Kidney glomerular epithelial cell (primary cell): ENCODE measurements at places on chromosomes 5 and 9.

- peak; percentile 59 for DNase-seq
Measured at GRCh38 chr9:108439947-108440346, 415.8 kb downstream of the ACTL7B start.

DNA sequence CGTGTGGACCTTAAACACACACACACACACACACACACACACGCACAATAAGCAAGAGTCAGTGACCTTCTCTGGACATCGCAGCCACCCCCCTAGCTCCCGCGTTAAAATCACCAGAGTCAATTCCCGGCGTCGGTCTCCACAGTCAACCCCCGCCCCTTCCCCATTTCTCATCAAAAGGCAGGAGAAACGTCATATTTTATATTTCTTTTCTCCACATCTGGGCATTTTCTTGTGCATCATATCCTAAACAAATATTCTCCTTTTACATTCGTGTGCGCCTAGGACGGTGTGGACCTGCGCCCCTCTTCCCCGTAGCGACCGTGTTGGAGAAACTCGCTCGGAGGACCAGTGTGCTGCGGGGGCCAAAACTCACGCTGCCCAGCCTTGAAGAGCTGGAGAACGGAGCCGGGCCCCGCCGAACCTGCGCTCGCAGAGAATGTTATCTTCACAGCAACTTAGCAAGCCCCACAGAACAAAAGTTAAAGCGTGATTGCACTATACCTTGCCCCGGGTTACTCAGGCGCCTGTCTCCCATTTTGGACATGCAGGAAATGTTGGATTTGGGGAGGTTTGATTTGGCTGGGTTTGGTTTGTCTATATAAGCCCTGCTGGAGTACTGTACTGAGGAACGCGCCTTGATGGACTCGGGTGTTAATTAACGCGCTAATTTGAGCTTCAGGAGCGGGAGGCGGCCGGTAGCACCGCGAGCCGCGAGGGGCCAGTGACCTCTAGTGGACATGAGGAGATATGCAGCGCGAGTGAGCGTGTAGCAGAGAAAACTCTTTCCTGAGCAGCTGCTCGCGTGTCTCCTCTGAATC, 192.4 kb downstream of the MEF2C start:
- peak; percentile 50 for DNase-seq

GRCh38 chr9:102428305-102428704, 566.8 kb upstream of the CYLC2 start:
- no peak for DNase-seq

- DNase-seq = no peak
Measured at GRCh38 chr5:6273749-6274148, 104.6 kb downstream of the MED10 start.

DNA sequence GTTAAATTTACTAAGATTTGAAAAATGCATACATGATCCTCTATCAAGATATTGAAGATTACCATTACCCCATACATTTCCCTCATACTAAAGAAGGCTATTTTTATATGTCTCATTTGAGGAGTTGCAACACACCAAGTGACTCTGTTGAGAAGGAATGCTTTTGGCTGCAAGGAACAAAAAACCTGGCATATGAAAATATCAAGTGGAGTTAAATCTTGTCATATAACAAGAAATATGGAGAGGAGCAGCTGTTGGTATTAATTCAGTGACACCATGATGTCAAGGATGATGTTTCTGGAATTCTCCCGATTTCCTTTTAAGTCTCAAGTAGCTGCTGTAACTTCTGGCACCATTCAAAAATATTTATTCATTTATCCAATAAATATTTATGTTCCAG, 193.8 kb downstream of the CSNK1G3 start:
- DNase-seq = no peak

DNA sequence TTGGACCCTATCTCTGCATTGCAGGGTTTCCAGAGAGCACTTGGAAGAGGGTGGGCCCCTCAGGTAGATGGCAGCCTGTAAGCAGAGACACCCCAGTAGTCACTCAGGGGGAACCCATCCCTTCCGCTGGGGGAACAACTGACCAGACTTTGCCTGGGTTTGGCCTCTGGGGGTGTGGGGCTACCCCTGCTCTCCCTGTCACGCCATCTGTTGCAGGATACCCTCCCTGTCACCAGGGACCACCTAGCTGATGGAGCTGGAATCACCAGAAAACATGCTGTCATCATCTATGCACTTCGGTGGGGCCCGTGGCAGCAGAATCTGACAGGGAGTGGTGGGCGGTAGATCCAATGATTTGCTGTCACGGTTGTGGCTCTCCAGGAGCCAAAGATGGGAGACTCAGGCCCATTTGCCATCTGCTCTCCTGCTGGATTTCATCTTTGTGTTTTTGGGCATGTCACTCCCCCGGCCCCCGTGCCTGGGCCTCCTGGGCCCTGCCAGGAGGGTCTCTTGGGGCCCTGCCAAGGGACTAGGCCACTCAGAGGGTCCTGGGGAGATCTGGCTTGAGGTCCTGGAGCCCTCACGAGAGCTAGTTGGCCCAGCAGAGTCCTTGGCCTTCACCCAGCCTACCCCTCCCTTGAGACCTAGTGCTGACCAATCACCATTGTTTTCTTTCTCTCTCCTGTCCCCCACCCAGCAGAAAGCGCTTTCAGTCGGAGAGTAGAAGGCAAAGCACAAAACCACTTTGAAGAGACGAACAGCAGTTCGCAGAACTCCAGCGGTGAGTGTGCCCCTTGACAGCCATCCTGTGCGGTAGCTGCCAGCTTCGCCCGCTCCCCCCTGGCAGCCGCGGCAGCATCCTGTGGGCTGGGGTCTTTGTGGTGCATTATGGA, 45.9 kb downstream of the AMBP start:
- no peak for DNase-seq

DNA sequence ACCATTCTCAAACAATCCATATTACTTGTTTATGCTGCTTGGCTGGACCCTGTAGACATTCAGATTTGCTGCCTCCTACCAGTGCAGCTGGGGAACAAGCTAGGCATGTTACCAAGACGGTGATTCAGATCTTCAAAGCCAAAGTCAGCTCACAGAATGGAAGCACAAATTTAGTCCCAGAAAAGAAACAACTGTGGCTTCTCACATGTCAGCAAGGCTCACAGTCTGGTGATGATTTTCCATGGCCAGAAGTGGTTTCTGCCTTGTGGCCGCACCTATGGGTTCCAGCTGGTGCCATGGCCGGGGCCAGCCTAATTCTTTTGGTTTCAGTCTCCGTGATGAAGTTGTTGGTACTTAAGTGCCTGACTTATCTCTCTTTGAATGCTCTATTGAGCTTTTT, 182.2 kb downstream of the TMC1 start:
- DNase-seq = no peak

- DNase-seq = no peak
Measured at GRCh38 chr5:92424785-92425426, 1041.8 kb upstream of the ARRDC3 start.
